ENCODE measurements at places on chromosomes 1 and 21.

DNA sequence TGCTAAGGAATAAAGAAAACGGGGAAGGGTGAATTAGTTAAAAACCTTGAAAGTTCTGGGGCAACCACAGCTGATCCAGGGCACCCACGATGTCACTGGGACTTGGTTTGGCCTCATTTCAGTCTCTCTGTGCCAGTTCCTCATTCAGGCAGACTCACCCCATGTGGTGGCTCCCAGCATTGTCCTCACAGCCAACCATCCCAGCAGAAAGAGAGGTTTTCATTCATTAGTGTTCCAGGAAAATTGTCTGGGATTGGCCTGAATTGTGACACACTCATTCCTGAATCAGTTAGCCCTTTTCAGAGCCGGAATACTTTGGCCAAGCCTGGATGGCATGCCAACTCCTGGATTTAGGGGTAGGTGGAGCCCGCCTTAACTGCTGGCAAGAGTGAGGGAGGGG is 367.7 kb downstream of the PRDM2 start:
- no peak for DNase-seq

DNA sequence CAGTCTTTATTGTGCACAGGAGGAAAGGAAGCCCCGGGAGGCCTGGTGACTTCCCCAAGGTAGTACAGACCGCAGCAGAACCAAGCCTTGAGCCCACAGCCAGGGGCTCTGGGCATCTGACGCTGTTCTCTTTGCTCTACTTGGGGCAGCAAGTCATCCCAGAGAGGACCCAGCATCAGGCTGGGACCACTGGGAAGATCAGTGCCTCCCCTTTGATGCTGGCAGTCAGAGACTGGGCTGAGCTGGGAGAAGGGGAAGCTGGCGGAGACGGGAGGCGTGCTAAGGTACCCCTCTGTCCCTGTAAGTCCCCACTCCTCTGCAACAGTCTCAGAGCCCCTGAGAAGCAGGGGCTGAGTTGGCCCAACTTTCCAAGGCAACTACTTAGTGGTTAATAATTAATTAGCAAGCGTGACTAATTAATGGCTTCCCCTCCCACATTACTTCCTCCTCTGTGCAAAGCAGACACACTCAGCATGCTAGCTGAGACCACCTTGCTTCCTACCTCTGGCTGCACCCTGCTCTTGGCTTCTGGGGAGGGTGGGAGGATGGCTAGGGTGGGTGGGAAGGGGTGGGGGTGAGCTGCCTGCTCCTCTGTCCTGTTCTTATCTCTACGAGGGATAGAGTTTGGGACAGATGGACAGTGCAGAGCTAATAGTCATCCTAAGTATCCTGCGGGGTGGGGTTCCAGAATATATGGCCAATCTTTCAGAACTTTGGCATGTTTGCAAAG is 1.3 kb downstream of the INAVA start:
- DNase-seq = no peak

GRCh38 chr1:114352797-114353196 is 158.2 kb downstream of the TRIM33 start:
- no peak for DNase-seq

DNA sequence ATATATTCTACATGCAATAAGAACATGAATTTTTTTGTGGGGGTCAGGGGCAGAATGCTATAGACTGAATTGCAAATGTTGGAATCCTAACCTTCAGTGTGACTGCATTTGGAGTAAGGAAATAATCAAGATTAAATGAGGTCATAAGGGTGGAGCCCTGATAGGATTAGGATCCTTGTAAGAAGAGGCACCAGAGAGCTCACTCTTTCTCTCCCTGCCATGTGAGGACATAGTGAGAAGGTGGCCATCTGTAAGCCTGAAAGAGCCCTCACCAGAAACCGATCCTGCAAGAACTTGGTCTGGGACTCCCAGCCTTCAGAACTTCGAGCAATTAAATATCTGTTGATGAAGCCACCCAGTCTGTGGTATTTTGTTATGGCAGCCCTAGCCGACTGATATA is 70.3 kb upstream of the SOX13 start:
- no peak for DNase-seq

GRCh38 chr21:40331172-40331571 is 463.9 kb downstream of the PCP4 start:
- no peak for DNase-seq

- DNase-seq = no peak
Measured at GRCh38 chr1:67605209-67605780, 79.7 kb upstream of the GADD45A start.

DNA sequence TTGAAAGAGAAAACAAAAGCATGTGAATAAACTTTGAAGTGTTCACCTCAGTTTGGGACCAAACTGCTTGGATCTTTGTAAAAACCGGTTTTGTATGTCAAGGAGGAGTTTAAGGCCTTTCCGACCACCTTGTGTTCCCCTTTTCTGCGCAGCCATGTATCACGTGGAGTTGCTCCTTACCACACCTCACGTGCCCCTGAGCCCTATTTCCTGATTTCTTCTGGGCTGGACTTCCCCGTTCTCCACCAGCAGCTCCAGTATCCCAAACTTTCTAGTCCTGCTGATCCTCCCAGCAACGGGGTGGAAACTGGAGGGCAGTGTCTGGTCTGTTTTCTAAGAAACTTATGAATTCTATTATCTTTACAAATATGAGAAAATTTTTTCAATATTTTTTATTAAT is 1.6 kb upstream of the SH3D21 start:
- no peak for DNase-seq

- DNase-seq = no peak
Measured at GRCh38 chr1:101440485-101440884, 203.7 kb downstream of the S1PR1 start.

- no peak for DNase-seq
Measured at GRCh38 chr21:42079939-42080787, 9.0 kb downstream of the UMODL1 start.

DNA sequence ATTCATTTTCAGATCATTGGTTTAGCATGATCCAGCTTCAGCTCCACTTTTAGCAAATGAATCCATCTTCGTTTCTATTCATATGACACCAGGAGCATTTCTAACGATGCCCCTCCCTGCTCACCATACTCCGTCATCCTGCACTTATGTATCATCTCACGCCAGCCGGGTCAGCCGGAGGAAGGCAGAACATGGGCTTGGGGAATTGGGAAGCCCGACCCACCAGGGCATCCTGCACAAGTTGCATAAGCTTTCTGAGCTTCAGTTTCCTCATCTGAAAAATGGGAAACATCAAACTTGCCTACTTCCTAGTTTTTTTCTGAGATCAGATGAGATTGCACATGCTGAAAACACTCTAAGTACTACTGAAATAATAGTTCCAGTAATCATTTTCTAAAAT is 194.7 kb downstream of the AK5 start:
- DNase-seq = no peak

GRCh38 chr1:53892911-53893310 is 1.1 kb upstream of the DIO1 start:
- DNase-seq = no peak

GRCh38 chr1:160987359-160988050 is 32.9 kb upstream of the ITLN2 start:
- DNase-seq = no peak

DNA sequence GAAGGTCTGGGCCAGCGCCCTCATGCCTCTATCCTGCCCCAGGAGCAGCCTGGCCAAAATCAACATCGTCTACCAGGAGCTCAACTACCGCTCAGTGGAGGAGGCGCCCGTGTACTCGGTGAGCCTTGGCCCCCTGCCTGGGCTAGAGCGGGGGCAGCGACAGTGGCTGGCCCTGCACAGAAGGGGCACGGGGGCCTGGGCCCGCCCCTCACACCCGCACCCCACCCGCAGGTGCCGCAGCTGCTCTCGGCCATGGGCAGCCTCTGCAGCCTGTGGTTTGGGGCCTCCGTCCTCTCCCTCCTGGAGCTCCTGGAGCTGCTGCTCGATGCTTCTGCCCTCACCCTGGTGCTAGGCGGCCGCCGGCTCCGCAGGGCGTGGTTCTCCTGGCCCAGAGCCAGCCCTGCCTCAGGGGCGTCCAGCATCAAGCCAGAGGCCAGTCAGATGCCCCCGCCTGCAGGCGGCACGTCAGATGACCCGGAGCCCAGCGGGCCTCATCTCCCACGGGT is 10.8 kb downstream of the SCNN1D start:
- no peak for DNase-seq

GRCh38 chr1:99808391-99809115 is 41.6 kb upstream of the AGL start:
- peak; percentile 62 for DNase-seq

DNA sequence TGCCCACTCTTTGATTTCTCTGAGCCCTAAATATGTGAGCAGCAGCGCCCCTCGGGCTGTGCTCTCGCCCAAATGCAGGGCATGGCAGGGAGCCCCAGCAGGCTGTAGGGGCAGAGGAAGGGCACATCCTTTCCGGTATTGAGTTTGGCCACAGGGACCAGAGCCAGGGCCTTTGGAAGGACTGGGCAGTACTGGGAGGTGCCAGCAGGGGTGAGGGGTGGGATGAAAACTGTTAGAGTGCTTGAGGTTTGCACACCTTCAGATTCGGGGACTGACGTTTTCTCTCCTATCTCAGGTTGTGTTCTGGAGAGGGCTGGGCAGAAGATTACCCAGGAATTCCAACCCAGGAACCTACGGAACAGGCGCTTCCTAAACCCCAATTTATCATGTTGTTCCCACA is 2.2 kb upstream of the ATP1A2 start:
- no peak for DNase-seq

GRCh38 chr1:107339775-107340174 is 198.9 kb downstream of the NTNG1 start:
- DNase-seq = no peak

DNA sequence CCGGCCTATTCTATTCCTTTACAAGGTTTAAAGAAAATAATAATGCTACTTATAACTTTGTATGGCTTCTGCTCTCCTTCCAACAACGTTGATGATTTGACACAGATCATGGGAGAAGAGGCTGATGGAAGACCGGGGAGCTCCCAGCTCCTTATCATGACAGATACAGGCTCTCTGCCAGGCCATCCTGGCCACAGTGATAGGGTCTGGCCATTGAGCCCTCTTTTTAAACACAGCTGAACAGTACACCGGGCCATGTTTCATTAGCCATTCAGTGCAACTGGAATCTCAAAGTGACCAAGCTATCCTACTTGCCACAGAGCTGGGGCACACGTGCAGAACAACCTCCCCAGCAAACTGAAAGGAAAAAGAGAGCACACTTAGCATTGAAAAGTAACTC is 34.9 kb downstream of the DNAJC11 start:
- DNase-seq = no peak

GRCh38 chr21:29092102-29092959 is 18.9 kb upstream of the CCT8 start:
- no peak for DNase-seq

DNA sequence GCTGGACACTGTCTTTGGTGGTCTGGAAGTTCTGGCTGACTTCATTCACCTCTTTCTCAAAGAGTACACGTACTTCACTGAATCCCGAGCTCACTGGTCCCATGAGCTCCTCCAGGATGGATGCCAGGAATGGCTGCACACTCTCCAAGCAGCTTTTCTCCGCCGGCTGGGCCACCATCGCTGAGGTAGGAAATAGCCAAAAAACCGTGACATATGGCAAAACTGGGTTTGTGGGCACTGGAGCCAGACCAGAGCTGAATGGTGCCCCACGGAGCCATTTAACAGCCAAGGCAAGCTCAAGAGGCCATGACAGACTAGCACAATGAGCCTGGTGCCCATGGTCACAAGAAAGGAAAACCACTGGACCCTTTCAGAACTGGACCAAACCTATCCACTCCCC is 64.0 kb upstream of the EDEM3 start:
- DNase-seq = no peak
